ENCODE measurements at places on chromosomes 6 and 20.

- peak; percentile 9 for DNase-seq
Measured at GRCh38 chr20:37564388-37565133, 36.9 kb upstream of the BLCAP start.

GRCh38 chr20:6671829-6672228, 95.7 kb upstream of the BMP2 start:
- DNase-seq, result no peak

GRCh38 chr6:83853178-83854000, at the start of gene RIPPLY2:
TSS of gene RIPPLY2 (plus strand) at chr6:83853360. CDS start at chr6:83853417, 57 bp downstream.
- no peak for DNase-seq

DNA sequence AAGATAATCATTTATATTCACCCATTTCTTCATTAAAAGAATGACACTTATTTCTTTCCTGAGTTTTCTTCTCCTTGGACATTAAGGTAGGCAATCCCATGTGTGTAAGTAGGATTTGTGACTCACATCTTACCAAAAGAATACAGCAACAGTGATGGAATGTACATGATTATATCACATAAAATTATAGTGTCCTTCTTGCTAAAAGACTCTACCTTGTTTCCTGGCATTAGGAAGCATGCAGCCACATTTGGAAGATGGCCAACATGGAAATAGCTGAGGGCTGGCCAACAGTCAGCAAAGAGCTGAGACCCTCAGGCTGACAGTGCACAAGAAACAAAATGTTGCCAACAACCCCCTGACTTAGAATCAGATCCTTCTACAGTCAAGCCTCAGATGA, 327.9 kb upstream of the MARCKS start:
- no peak for DNase-seq

- DNase-seq, result no peak
Measured at GRCh38 chr20:51902933-51903332, 100.6 kb upstream of the SALL4 start.

- no peak for DNase-seq
Measured at GRCh38 chr6:23173234-23173633, 603.9 kb downstream of the HDGFL1 start.

DNA sequence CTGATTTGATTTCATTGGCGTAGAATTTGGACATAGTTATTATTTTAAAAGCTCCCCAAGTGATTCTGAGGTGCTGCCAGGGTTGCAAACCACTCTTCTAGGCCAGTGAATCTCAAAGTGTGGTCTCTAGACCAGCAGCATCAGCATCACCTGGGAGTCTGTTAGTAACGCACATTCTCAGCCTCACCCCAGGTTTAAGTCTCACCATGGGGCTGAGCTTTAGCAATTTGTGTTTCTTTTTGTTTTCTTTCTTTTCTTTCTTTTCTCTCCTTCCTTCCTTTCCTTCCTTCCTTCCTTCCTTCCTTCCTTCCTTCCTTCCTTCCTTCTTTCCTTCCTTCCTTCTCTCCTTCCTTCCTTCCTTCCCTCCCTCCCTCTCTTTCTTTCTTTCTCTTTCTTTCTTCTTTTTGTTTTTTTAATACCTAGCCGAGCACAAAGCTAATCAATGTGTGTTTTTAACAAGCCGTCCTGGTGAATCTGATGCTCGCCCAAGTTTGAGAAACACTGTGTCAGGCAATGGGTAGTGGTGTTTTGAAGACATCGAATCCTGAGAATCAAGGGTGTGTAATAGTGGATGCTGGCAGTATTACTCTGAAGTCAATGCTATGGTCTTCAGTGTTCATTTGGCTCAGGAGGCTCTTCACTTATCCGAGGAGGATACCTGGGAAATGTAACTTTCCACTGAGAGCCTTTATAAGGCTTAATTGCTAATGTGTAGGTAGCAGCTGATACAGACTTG, 104.9 kb downstream of the SLX4IP start:
- DNase-seq, result no peak

DNA sequence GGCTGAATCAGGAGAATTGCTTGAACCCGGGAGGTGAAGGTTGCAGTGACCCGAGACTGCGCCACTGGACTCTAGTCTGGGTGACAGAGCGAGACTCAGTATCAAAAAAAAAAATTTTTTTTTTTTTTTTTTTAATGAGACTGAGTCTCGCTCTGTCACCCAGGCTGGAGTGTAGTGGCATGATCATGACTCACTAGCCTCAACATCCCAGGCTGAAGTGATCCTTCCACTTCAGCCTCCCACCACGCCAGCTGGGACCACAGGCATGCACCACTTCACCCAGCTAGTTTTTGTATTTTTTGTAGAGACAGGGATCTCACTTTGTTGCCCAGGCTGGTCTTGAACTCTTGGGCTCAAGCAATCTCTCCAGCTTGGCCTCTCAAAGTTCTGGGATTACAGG, 53.3 kb downstream of the MYO6 start:
- no peak for DNase-seq

GRCh38 chr20:9022376-9022775, 46.5 kb upstream of the PLCB4 start:
- DNase-seq, result no peak

DNA sequence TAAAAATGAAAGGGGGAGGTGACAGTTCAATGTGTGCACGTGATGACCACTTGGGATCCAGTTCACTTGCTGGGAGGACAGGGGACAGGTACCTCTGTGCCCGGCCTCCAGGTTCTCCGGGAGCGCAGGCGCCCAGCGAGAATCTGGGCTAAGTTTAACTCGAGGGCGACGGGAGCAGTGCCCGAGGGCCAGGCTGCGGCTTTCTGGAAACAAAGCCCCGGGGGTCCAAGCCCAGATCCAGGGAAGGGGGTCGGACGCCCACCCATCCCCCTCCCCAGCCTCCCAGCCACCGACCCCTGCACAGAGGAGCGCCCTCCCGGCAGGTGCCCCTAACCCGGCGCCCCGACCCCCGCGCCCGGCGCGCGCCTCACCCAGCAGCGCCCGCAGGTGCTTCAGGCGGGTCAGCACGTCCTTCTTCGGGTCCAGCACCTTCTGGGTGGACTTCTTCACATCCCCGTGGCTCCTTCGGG, 405 bp downstream of the RALGAPA2 start:
- no peak for DNase-seq

DNA sequence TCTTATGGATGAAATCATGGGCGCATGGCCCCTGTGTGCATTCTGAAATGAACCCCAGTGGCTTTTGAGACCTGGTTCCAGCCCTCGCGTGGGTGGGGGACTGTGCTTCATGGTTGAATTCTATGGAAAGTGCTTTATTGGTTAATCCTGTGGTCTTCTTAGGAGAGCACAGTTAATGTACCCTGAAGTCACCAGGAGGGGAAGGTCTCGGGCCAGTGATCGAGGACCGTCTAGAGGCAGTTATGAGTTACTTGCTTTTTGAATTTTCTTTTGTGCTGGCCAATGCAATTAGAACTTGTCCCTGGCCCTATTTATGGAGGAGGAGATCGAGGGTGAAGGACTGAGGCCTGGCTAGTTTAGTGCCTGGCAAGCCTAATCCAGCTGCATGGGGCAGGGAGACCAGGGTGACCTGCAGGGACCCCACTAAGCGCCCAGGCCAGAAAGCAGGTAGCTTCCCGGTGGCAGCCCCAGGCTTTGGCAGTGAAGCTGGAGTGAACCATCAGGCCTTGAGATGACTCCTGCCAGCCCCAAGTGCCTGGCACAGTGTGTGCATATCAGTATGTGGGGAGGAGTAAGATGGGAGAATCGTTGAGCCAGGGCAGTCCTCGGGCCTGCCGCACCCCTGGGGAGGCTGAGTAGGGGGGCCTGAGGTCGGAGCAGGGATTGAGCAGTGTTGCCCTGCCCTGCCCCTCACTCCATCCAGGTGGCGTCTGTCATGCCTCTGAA, 144.6 kb upstream of the RNF24 start:
- DNase-seq, result no peak

GRCh38 chr6:148306286-148306685, 36.4 kb upstream of the SASH1 start:
- DNase-seq, result no peak

- DNase-seq, result no peak
Measured at GRCh38 chr6:136016228-136017225, 165.0 kb downstream of the PDE7B start.

DNA sequence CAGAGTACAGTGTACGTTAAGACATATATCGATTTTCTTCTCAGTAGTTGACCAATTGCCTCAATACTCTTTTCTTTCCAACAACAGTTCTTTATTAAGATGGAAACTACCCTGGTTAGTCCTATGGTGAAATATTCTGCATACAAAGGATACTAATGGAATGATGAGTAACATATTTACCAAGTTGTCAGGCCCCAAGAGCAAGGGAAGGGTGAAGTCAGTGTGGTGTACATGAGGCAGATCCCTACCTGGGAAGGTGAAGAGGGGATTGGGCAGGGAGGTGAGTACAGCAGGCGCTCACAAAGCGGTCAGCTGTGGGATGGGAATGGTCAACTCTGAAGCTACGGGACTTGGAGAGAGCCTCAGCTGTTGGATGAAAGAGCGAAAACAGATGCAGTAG, 29.7 kb downstream of the GJA1 start:
- DNase-seq, result no peak
